ENCODE measurements at places on chromosomes 2 and 18. TPM values are rescaled to one million over a fixed set of nuclear protein-coding genes. Genes with fewer than 3 reads are reported as not detected.

- no peaks in the 10 kb centered on the region for H3K27me3 ChIP-seq
- peaks cover 21% of the 10 kb centered on the region for H3K4me1 ChIP-seq
- H3K4me3 ChIP-seq: peak overlapping the region; percentile 7
- H3K36me3 ChIP-seq: peaks cover 8% of the 10 kb centered on the region
- DNase-seq: no peak
Observed at GRCh38 chr2:99156891-99157290, 2.1 kb downstream of the LIPT1 start.

- no peaks in the 10 kb centered on the region for H3K27me3 ChIP-seq
- H3K27ac ChIP-seq: no peak overlapping the region
- no peak for DNase-seq
- H3K4me3 ChIP-seq: no peak overlapping the region
- H3K36me3 ChIP-seq: no peaks in the 10 kb centered on the region
Observed at GRCh38 chr2:164554487-164554886, 66.8 kb downstream of the GRB14 start.

- H3K4me3 ChIP-seq: no peak overlapping the region
- H3K27me3 ChIP-seq: no peaks in the 10 kb centered on the region
- no peak for DNase-seq
- no peaks in the 10 kb centered on the region for H3K36me3 ChIP-seq
Observed at GRCh38 chr2:6495466-6495865, 370.2 kb downstream of the CMPK2 start.

DNA sequence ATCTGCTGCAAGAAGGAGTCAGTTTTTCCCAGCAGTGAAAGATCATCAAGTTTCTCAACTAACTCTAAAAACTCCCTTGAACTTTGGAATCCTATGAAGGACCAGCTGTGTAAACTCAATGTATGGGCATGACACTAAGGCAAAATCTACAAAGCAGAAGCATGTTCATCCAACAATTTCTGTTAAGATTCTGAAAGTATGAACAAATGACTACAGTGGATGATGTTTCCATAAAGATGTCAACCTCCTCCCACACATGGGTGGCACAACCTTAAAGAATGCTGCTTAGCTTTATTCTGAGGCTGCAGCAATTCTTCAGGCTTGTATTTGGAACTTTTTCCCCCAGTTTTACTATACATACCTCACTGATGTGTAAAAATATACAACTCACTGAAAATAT lies 47.2 kb downstream of the WDR33 start:
- H3K36me3 ChIP-seq: peaks cover 54% of the 10 kb centered on the region
- no peak for DNase-seq
- H3K4me3 ChIP-seq: no peak overlapping the region
- no peaks in the 10 kb centered on the region for H3K27me3 ChIP-seq

Gene PSMA8
- total RNA-seq: not detected

DNA sequence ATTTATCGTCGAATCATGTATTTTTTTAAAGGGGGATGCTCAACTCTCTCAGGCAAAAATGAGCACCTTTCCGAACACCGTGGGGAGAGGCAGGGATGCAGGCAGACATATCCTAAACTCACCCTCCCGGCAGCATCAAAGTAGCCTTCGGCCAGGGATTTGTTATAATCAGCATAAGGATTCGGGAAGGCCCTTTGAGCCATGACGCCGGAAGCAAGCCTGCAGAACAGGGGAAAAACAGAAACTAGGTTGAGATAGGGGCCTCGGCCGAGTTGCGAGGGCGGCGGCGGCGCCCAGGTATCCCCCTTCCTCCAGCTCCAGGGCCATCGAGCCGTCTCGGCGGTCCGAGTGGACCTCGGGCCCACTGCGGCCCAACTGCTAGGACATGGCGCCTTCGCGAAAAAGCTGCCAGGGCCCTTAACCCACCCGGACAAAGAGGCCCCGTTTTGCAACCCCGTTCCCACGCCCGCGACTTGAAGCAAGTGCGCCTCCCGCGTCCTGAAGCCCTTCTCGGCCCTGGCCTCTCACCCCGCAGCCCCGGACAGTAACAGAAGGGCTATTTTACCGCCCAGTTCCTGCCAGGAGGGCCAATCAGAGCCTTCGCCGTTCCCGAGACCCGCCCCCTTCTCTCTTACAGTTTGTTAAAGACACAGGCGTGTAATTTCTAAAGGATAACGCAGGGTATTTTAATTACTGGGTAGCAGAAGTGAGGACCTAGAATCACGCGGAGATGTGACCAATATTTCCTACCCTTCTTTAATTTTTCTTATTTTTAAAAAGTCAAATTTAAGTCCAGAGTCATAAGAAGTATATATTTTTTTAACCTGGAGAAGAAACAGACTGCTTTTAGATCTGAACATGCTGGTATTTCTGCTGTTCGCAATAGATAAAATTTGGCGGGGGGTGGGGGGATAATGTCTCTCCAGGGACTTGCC lies at the start of gene LANCL1:
Gene LANCL1, minus strand, starts transcription at position 566 of the 935 bp plus-strand sequence. Its CDS starts 363 bp downstream, at position 203.
- H3K27me3 ChIP-seq: no peaks in the 10 kb centered on the region
- DNase-seq: peak; percentile 91
- peaks cover 29% of the 10 kb centered on the region for H3K4me1 ChIP-seq
- H3K27ac ChIP-seq: peak within 1 kb of the TSS; percentile 91
- peak within 1 kb of the TSS; percentile 96 for H3K4me3 ChIP-seq

DNA sequence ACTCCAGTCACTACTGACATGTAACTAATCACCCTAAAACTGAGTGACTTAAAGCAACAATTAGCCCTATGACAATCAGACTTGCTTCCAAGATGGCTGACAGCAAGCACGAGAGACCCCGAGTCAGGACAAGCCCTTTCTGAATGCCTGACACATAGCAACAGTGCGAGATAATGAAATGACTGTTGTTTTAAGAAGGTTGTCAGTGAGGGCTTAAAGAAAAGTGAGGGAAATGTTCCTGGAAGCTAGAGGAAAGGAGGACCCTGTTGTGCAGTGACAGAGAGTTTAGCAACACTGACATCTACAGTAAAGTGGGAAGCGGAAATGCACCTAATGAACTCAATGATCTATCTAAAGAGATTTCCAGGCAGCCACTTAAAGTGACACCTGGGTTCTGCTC lies 163.1 kb downstream of the STK39 start:
- peaks cover 10% of the 10 kb centered on the region for H3K4me1 ChIP-seq
- H3K27me3 ChIP-seq: no peaks in the 10 kb centered on the region
- no peak overlapping the region for H3K4me3 ChIP-seq
- no peak for DNase-seq

Gene OBSL1
- total RNA-seq: 168 TPM

GRCh38 chr2:134333646-134334189 lies 79.8 kb downstream of the MGAT5 start:
- H3K4me1 ChIP-seq: peaks cover 7% of the 10 kb centered on the region
- H3K4me3 ChIP-seq: no peak overlapping the region
- H3K27ac ChIP-seq: no peak overlapping the region
- no peaks in the 10 kb centered on the region for H3K27me3 ChIP-seq
- H3K36me3 ChIP-seq: peaks cover 5% of the 10 kb centered on the region

GRCh38 chr2:28419443-28420270 lies 27.0 kb downstream of the FOSL2 start:
- no peak overlapping the region for H3K27ac ChIP-seq
- H3K4me3 ChIP-seq: no peak overlapping the region
- peaks cover 26% of the 10 kb centered on the region for H3K36me3 ChIP-seq
- H3K27me3 ChIP-seq: no peaks in the 10 kb centered on the region
